ENCODE measurements at places on chromosomes 16 and 17.

GRCh38 chr16:17252064-17252463 lies 218.7 kb downstream of the XYLT1 start:
- no peak for DNase-seq

DNA sequence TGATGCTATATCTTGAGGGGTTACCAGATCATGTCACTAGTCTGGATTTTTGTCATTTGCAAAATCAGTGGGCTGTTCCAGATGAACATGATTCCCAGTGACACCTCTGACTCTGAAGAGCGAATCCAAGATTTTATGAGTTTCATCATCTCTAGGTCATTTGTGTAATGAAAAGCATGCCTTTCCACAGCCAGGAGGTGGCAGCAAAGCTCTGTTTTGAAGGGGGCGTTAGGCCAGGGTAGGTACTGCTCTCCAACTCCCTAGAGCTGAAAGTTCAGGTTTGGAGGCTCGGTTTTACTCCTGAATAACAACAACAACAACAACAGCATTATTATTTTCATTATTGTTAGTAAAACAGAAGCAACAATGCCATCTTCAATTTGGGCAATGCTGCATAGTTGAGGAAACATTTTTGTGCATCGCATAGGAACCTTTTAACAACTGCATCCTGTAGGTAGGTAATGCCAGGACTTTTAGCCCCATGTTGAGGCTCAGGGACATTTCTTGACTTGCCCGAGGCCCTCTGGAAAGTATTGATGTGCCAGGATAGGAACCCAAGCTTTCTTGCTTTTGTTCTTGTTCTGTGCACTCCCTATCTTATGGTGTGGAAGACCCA lies 77.0 kb downstream of the MYH13 start:
- DNase-seq: no peak

DNA sequence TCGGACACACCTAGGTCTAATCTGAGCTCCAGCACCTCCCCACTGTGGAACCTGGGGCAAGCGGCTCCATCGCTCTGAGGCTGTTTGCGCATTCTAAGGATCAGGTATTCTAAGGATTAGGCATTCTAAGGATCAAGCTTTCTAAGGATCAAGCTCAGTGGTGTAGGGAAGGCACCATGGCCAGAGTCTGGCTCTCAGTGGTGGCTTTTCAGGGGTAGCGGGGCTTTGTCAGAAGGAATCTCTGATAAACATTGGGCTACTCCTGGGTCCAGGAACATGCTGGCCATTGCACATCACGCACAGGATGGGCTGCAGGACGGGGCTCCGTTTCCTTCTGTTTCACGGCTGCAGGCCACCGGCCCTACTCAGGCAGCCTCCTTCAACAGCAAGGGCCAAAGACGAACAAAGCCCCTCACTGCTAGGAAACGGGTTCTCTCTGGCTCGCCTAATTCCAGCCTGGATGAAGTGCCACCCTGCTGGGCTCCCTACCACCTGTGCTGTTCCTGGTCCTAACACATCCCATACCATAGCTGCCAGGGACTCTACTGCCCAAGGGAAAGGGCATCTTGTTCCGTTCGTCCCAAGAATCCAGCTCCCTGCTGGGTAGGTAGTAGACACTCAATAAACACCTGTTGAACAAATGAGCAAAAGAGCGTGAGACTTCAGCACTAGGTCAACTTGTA lies 5.5 kb downstream of the C1QTNF1 start:
- DNase-seq: peak; percentile 72

DNA sequence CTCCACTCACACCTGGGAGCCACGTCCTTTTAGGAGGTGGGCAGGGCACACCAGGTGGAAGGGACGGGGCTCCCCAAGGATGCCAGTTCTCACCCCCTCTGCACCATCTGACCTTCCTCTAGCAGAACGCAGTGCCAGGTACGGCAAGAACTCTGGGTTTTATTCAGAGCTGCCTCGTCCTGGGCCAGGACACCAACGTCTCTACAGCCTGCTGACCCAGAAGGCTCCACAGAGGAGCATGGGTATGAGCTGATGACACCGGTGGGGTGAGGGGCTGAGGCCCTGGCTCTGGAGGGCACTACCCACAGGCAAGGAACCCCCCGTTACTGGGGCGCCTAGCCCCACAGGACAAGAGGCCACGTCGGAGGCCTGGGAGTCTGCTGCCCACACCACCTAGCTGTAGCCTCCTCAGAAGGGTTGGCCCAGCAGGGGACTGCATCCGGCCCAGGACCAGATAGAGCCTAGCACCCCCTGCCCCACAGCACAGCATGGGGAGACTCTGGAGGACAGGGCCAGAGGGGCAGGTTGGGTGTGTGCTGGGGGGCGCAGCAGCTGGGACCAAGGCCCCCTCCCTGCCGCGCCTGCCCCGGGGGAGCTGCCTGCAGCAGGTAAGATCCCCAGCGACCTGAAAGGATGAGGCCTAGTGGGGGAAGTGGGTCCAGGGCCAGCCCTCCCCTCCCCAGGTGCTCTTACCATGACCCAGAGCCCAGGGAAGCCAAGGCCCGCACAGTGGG lies 13.9 kb downstream of the BCAR1 start:
- DNase-seq: no peak

DNA sequence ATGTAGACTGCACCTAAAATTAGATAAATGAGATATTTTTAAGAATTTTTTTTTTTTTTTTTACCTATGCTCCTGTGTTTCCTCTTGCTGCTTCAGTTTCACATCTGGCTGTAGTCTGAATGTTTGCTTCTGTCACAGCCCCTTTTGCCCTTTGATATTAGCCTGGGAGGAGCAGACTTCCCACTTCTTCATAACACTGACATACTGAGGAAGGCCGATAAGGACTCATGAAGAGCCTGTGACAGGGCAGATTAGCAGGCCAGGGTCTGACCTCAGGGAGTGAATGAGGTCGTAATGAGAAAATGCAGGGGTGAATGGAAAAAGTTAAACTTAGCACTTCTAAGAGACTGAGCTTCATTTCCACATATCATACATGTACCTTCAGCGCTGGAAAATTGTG lies at the start of gene SLFN14:
Gene SLFN14, minus strand, starts transcription at position 117 of the 400 bp plus-strand sequence. CDS start 2,757 bp downstream, outside the sequence.
- DNase-seq: no peak

GRCh38 chr17:82160075-82160474 lies 52.6 kb downstream of the CCDC57 start:
- no peak for DNase-seq

- DNase-seq: no peak
Observed at GRCh38 chr17:70969521-70970034, 800.2 kb downstream of the KCNJ2 start.

DNA sequence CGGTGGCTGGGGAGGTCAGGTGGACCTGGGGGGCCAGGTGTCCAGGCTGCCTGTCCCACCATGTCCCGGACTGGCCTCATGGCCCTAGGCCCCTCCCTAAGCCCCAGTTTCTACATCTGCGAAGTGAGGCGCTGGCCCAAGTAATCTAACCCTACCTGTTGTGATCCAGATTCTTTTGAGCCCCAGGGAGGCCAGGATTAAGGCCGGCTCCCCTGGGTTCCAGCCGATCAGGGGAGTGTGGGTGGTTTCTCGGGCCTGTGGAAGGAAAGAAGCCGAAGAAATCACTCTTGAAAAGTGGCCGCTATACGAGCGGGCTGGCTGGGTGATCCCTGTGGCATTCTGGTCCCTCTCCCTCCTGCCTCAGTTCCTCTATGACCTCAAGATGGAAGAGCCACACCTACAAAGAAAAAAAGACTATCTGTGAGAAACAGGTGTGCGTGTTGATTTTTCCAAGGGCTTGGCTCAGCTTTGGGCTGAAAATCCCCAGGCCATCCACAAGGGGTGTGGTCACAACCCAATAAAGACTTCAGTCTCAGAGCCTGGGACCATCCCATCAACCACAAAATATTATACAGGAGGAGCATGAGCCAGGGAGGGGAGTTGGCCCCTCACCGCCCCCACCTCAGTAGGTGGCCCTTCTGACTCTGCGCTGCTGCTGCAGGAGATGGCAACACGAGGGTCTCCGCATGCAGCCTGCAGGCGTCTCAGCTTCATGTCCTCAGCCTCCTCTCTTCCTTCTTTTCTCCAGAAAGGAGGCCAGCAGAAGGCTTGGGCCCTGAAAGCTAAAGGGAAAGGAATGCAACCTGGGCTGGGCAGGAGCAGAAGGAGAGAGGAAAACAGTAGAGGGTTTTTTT lies 20.3 kb downstream of the GPR142 start:
- DNase-seq: no peak

DNA sequence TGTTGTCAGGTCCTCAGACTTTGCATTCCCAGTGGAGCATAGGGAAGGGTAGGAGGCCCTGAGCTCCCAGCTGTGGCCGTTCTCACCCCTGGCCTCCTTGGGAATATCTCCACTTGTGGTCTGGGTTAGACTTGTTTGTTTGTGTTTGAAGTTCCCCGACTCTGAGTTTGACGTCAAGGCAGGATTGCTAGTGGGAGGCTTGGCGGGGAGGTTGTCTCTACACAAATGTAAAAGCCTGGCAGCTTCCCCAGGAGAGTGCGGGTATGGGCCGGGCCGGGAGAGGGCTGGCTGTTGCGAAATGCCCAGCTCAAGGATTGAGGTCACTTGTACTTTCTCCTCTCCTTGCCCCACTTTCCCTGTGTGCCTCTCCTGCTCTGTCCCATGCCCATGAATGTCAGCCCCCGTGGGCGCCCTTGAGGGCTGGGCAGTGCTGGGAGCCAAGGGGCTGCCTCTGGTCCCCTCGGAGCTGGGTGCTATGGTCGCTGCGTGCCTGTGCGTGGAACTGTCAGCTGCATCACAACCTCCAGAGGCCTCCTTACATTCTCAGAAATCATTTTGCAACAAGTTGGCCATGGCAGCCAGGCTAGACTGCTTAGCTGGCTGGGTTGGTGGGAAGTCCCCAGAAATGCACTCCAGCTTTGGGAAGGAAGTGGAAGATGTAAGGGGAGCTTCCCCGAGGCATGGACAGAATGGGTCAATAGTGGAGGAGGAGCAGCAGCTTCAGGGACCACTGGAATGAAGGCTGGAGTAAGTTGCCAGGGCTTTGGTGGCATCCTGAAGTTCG lies 84.3 kb downstream of the KSR1 start:
- peak; percentile 94 for DNase-seq

GRCh38 chr17:63881935-63882601 lies at the start of gene GH2:
GH2 (minus strand) TSS chr17:63881944; CDS start chr17:63881801, 143 bp downstream.
- no peak for DNase-seq

DNA sequence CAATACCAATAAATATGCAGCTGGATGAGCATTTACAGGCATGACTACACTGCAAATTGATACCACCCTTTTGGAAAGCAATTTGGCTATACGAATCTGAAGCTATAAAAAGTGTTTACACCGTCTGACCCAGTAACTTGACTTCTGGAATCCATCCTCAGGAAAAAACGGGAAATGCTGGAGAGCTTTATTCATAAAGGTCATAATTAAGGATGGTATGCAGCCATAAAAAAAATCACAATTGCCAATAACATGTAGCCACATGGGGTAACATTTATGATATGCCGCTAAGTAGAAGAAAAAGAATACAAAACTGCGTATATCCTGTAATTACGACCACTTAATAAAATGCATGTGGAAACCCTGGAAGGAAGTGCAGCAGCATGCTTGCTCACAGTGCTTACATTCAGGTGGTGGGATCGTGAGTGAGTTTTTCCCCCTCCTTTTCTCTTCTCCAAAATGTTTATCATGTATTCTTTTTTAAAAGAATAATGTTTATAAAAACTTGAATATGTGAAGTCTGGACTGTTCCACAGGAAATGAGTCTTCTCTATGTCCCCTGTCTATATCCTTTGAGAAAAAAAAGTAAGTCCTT lies 34.2 kb downstream of the COPRS start:
- no peak for DNase-seq

GRCh38 chr17:49299996-49300395 lies 62.1 kb downstream of the ZNF652 start:
- no peak for DNase-seq

DNA sequence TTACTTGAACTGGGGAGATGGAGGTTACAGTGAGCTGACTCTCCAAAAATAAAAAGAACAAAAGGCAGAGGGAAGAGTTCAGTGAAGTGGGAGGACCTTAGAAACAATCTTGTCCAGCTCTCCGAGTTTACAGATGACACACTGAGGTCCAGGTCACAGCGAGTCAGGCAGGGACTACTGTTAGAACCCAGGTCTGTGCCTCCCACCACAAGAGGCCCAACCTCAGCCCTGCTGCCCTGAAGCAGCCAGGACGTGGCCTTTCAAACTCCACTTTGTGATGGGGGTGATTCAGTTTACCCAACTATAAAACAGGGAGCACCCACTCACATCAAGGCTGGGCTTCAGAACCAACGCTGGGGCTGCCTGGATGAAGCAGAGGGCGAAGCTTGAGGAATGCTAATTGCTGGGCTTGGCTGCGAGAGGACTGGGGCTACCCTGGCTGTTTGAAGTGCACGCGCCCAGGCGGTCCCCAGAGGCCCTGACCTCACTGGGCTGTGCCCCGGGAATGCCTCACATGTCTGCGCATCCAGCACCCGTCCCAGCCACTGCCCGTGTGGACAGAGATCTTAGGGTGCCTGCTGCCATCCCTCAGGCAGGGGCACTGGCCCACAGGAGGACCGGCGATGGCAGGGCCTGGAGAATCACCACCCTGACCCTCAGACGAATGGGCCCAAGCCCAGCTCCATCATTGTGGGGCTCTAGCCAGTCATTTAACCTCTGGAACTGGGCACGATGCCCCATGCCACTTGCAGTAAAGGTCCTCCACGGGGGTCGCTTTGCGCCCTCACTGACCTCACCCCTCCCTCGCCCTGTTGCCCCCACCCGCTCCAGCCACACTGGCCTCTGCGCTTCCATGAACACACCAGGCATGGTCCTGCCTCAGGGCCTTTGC lies 11.4 kb downstream of the SLC5A10 start:
- peak; percentile 57 for DNase-seq

DNA sequence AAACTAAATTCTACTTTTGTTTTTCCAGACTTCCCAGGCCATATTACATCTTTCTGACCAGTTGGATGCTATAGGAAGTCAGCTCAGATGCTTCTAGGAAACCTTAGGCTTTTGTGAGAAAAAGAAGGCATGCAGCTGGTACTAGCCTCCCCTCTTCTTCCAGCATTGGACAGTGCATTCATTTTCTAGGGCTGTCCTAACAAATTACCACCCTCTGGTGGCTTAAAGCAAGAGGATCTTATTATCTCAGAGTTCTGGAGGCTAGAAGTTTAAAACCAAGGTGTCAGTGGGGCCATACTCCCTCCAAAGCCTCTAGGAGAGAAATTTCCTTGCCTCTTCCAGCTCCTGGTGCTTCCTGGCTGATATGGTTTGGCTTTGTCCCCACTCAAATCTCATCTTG lies 467.8 kb downstream of the SLC39A11 start:
- DNase-seq: no peak

GRCh38 chr17:75271233-75271954 lies 363 bp upstream of the MIF4GD start:
- DNase-seq: peak; percentile 88

DNA sequence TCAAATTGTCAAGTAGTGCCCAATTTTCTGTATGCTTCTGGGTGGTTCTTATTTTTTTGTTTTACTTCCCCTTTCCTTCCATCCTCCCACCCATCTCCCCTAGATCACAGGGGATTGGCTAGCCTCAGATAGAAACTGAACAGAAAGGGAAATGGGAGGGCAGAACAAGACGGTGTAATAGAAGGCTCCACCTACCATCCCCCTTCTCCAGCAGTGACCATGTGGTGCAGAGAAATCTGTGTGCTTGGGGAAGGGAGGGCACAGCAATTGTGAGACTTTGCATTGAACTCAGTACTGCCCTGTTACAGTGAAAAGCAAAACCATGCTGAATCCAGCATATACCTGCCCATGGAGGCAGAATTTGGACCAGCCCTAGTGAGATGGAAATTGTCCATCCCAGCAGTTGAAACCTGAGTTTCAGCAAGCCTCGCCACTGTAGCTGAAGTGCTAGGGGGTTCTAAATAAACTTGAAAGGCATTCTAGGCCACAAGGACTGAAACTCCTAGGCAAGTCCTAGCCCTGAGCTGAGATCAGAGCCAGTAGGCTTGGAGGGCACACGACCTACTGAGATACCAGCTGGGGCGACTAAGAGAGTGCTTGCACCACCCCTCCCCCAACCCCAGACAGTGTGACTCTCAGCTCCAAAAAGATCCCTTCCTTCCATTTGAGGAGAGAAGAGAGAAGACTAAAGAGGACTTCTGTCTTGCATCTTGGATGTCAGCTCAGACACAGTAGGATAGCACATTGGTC lies 5.2 kb downstream of the SLFN11 start:
- DNase-seq: no peak

Data from aorta (tissue), 5 donors.